Activated T-helper 1 cell treated with anti-CD3 and anti-CD28 coated beads, Interleukin-2, amount 50 U/mL, for 16 hours (primary cell): ENCODE measurements at places on chromosomes 12 and 14.

GRCh38 chr12:116262741-116263140, 14.8 kb downstream of the MED13L start:
- DNase-seq = no peak

DNA sequence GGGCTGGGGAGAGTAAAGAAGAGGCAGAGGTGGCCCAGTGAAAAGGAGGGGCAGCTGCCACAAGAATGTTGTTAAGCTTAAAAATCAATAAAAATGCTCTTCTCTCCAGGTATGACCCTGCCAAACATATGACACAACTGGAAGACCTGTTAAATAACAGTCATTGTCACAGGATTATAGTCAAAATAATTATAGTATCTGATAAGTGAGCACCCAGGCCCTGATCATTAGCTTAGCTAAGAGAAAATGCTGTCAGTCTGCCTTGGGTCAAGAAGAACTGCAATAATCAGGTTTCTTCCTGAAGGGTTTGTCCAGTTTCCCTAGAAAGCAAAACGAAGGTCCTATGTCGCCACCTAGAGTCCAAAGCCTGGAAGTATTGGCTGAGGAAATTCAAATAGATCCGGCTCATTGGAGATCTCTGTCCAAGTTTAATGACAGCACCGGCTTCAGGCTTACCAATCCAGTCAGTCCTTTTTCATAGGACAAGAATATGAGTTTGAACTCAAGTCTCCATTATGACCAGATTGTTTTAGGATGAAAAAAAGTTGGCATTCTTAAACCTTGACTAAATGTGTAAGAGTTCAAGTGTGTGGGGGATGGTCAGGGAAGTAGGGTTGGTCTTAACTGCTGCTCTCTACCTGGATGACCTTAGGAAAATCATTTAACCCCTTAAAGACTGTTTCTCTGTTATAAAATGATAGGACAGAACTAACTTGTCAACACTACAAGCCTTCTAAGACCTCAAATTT, 22.5 kb upstream of the NKX2-8 start:
- DNase-seq = no peak

GRCh38 chr12:108040947-108041346, 88.1 kb upstream of the WSCD2 start:
- DNase-seq = no peak

GRCh38 chr14:96187216-96188031, 17.2 kb upstream of the BDKRB2 start:
- no peak for DNase-seq

- DNase-seq = no peak
These were observed 253.1 kb upstream of the FKBP4 start for GRCh38 chr12:2541631-2542204.

- no peak for DNase-seq
These were observed 99.4 kb downstream of the NINJ2 start for GRCh38 chr12:563787-564298.

DNA sequence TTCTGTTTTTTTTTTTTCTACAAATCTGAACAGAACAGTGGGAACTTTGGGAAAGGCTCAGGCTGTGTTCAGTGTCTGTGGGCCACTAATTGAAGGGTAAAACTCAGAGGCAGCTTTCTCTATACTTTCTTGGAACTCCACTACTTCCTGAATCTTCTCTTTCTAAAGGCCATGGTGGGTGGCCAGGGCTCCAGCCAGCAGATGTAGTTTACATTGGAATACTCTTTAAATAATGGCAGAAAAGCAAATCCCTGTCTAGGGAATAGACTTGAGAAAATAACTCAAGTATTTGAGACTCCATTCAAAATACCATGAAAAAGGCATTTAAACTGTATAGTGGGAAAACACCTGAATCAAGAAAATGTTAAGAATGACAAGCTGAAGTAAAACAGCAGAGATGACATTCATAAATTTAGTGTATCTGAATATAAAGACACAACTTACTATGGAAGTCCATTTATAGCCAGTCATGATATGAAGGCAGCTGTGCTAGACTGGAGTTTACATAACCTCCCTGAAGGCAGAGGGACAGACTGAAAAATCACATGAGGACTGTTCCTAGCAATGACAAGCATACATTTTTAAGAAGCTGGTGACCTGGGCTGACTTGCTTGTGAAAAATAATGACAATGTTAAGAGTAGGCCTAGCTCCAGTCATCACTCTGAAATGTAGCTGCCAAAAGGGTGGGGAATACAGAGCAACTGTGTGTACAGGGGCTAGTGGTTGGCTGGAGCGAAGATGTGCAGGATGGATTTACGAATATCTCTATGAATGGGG, 168.6 kb downstream of the STXBP6 start:
- DNase-seq = no peak

DNA sequence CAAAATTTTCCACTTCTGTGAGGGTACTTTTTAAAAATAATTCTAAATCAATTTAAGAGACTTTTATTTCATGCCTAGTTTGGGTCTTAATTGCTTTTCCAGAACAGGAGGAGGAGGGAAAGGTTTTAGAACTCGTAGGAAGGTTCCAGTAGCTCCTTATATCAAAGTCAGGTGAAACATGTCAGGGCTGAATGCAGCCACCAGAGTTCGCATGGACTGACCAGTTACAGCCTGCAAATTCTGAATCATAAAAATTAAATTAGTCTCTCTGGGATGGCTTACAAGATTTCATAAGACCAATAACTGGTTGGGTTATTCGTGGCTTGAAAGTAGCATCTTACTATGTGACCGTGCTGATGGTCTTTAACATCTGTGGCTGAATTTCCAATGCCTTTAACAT, 397 bp downstream of the BDKRB1 start:
- no peak for DNase-seq

DNA sequence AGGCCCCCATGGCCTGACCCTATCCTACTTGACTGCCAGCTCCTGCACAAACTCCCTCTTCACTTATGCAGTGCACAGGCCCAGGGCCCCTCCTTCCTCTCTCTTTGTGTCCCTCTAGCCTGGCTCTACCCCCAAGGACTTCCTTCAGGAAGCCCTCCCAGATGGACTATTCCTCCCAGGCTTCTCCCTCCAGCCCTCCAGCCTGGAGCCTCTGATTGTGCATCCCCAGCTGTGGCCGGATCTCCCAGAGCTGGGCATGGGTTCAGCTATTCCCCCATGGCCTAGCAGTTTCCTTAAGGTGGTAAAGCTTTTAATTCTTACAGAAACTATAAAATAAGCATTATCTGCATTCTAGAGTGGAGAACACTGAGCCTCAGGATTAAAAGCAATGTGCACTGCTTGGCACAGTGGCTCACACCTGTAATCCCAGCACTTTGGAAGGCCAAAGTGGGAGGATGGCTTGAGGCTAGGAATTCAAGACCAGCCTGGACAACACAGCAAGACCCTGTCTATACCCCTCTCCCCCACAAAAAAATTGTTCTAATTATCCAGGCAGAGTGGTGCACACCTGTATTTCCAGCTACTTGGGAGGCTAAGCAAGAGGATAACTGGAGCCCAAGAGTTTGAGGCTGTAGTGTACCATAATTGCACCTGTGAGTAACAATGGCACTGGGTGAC, 16.8 kb upstream of the KRT8 start:
- DNase-seq = no peak

DNA sequence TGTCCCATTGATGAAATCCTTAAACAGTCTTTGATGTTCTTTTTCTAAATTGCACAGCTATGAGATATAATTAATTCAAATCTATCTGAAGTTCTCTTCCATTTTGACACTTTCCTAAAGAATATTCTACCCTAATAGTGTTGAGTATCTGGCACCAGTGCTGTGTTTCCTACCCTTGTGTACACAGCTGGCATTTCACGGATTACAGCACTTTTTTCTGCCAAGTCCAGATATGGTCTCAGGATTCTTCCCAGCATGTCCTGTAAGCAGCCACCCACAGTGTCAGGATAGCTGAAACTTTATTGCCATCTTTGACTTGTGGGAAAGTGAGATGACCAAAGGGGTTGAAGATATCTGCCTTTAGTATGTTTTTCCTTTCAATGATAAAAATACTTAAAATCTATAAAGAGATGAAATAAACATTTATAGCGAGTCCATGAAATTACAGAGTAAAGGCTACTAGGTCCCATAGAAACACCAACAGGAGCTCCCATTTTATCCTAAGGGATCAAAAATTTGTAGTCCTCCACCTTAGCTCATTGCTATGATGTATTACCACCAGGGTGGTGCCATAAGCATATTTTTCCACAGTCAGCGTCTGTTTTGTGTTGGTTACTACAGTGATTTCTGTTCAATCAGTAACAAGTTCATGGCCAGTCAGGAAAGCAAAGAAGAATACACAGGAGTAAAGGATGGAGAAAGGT, 96.7 kb downstream of the TRHDE start:
- DNase-seq = no peak

DNA sequence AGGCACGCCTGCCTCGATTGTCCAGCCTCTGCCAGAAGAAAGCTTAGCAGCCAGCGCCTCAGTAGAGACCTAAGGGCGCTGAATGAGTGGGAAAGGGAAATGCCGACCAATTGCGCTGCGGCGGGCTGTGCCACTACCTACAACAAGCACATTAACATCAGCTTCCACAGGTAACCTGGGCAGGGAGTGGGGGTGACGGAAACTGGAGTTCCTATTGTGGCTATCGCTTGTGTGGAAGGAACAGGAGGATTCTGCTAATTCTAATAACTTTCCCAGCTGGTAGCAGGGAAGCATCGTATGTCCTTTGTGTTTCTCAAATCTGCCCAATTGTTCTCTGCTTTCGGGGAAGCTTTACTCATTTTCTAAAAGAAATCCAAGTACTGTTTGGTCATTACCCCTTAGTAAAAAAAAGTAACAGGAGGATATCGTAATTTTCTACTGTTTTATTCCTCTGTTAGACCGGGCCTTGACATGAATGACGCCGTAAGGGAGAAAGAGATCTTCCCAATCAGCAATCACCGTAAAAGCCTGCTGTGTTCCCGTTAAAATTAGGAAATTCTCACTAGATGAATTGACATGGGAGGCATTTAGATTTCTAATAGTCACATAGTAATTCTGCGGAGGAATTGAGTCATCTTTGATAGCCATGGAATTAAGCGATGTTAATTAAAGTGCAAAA, 449 bp downstream of the THAP2 start:
- no peak for DNase-seq

DNA sequence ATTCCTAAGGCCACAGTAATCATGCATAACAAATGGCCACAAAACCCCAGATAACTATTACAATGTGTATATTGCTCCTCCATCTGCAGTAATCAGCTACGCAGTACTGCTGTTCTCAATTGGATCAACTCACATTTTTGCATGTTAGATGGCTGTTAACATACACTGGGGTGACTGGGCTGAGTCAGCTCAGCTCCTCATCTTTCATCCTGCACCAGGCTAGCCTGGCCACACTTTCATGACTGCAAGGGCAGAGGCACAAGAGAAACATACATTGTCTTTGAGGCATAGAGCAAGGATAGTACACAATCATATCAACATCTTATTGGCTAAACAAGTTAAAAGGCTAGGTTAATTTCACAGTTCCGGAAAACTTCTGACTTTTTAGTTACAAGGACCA, 306.6 kb downstream of the SLC6A15 start:
- no peak for DNase-seq

GRCh38 chr12:51390457-51390856, 749 bp downstream of the GALNT6 start:
- DNase-seq = no peak

- no peak for DNase-seq
These were observed 45.1 kb upstream of the PNMA1 start for GRCh38 chr14:73759183-73759713.

- no peak for DNase-seq
These were observed 492.1 kb upstream of the TMEM132C start for GRCh38 chr12:127774828-127775227.

GRCh38 chr12:31785318-31785717, 56.5 kb upstream of the AMN1 start:
- DNase-seq = no peak

- DNase-seq = peak; percentile 42
These were observed 54.5 kb downstream of the VCPKMT start for GRCh38 chr14:50061664-50062437.

- DNase-seq = no peak
These were observed 157.6 kb upstream of the MDGA2 start for GRCh38 chr14:47833011-47833410.
